ENCODE measurements at places on chromosomes 6 and 20. TPM values are rescaled to one million over a fixed set of nuclear protein-coding genes. Genes with fewer than 3 reads are reported as not detected.

The NDRG3 gene
- polyA plus RNA-seq, result 37.8 TPM

The DEF6 gene
- 0.17 TPM for polyA plus RNA-seq

The KIF25 gene
- polyA plus RNA-seq, result not detected

The PSMA7 gene
- polyA plus RNA-seq, result 342 TPM

The BHLHE23 gene
- polyA plus RNA-seq, result not detected

The EYS gene
- 0.01 TPM for polyA plus RNA-seq

The HFE gene
- polyA plus RNA-seq, result 22.1 TPM

The TGM2 gene
- 238 TPM for polyA plus RNA-seq

The MATN4 gene
- polyA plus RNA-seq, result 0.02 TPM

The HLA-DRB1 gene
- 0.42 TPM for polyA plus RNA-seq

Data from fibroblast of lung (primary cell).